ENCODE measurements at places on chromosomes 7 and 10. TPM values are rescaled to one million over a fixed set of nuclear protein-coding genes. Genes with fewer than 3 reads are reported as not detected.

The ARMH3 gene
- total RNA-seq: 19.5 TPM

The LEP gene
- not detected for total RNA-seq

The PON2 gene
- 59.7 TPM for total RNA-seq

The SPDYE6 gene
- not detected for total RNA-seq

The ERCC6 gene
- total RNA-seq: 15.6 TPM

The RHOBTB1 gene
- 5.6 TPM for total RNA-seq

The ARL3 gene
- total RNA-seq: 20.3 TPM

The CPED1 gene
- 0.11 TPM for total RNA-seq

- DNase-seq: no peak
These were observed 139.5 kb downstream of the FAM107B start for GRCh38 chr10:14635043-14635710.

GRCh38 chr7:114740095-114740494, 181.8 kb upstream of the MDFIC start:
- DNase-seq: no peak

GRCh38 chr7:154965014-154965413, 37.9 kb downstream of the PAXIP1 start:
- no peak for DNase-seq

GRCh38 chr10:33031815-33032653, 74.0 kb upstream of the ITGB1 start:
- no peak for DNase-seq

DNA sequence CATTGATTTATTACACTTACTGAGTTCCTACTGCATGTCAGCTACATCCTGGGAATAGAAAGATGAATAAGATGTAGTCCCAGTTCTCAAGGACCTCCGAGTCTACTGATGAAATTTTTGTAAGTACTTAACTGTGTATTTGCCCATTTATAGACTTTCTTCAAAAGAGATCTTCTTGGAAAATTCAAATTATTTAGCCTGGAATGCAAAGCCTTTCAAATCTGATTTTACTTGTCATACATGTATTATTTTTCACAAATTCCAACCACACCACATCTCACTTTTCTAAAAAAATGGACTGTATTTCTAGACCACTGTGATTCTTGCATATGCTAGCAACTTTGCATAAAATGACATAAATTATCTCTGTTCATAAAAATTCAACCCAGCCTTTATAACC, 581.3 kb downstream of the ATRNL1 start:
- no peak for DNase-seq

DNA sequence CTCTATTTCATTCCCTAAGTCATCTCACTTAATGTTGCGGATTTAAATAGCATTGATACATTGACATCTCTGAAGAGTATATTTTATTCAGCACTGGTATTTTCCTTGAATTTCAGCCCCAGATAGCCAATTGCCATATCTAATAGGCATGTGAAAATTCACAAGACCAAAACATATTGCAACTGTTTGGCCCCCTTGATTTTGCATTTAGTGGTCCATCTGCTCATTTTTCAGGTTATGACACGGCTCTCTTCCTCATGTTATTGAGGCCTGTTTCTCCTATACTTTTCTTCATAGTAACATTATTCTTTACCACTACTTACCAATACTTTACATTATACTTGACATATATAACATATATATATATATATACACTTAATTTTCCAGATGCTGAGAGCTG, 43.7 kb downstream of the MKLN1 start:
- DNase-seq: no peak

DNA sequence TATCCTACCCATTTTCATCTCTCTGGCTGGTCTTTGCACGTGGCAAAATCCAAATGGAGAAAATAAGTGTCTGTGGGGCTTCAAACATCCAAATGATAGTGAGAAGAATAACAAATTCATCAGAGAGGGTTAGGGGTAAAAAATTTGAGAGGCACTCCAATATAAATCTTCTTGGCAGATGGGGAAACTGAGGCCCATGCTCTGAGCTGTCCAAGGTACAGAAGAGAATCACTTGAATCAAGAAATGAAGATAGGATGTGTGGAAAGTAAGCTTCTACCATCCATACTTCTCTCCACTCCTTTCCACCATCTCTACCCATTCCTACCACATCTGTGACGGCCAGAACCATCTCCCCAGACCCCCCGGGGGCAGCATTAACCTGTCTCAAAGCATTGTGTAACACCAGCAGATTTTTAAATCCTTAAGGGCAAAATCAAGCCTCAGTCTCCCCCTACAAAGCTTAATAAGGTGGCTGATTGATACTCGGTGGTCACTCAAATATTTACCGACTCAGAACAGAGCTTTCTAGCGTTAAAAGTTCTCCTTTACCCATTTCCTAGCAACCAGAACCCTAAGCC, 818 bp downstream of the GOT1 start:
- peak; percentile 56 for DNase-seq

GRCh38 chr7:94064541-94065191, 60.5 kb upstream of the BET1 start:
- DNase-seq: no peak

- DNase-seq: no peak
These were observed 244.0 kb upstream of the CXCL12 start for GRCh38 chr10:44628921-44629320.

DNA sequence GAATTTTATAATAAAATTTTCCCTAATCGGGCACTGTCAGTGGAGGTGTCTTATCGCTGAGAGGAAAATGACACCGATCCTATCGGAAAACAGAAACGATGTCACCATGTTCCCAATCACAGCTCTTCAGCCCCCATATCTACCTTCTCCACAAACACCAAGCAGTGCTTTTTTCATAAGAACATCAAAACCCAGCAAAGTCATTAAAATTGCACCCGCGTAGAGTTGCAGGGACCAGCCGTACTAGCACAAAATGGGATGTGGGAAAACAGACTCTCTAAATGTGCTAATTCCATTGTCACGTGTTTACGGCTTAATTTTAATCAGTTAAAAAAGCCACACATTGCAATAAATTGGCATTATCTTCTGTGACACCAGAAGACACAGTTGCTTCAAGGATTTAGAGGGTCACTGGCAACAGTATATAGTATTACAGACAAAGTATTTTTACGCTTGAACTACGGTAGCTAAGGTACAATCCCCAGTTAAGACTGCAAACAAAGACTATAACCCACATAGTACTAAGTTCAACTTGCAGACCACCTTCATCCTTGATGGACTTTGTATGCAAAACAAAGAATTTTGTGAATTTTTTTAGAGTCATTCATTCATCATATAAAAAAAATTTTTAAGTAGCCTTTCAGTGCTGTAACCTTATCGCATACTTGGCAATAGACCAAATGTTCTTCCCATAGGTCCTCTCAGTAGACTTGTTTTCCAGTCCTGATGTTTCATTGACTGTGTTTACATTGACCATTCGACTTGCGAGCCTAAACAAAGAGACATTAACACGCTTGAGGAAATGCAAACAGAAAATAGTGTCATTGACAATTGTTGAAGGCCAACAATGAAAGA, 116.0 kb downstream of the VTI1A start:
- no peak for DNase-seq

DNA sequence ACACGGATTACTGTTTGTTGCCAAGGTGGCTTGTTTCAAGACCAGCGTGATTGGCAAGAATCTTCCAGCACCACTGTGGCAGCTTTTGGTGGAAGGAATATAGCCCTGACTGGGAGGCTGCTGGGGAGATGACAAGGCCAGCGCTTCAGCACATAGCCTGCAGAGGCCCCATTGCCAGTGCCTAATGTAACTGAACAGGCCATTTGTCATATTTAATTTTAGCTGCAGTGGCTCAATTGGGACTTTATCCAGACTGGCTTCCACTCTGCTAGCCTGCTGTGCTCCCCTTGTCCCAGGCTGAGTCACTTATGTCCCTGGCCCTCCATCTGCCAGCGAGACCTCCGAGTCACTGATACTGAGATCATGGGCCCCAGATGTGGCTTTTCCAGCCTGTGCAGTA, 483.1 kb downstream of the GALNT17 start:
- DNase-seq: peak; percentile 61

DNA sequence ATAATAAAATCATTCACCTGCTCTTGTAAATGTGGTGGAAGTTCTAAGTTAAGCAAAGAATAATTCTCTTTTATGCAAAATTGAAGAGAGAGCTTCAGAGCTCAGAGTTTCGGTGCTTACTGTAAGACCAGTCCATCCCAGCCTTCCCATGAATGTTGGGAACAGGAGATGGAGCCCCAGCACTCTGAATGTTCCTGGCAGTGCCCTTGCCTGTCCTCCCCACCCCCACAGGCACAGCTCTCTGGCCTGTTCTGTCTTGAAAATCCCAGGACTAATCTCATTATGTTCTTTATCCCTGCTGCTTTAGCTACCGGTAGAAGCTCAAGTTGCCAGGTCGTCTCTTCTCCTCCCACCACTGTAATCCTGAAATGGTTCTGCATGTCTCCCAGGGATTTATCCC, 29.1 kb upstream of the LHFPL3 start:
- peak; percentile 54 for DNase-seq

DNA sequence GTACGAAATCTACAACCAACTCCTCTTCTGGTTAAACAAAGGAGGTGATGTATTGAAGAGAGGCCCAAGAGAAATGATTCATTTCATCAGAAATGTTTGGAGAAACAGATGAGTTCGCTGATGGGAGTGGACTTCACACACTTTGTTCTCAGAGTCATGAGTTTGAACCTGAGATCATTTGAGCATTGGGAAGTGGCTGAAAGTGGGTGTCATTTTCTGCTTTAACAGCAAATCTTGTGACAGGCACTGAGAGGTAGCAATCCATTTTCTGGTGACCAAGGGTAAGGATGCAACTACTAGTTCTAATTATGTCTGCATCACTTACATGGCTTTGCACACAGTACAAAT, 51.4 kb downstream of the RBM20 start:
- peak; percentile 10 for DNase-seq

DNA sequence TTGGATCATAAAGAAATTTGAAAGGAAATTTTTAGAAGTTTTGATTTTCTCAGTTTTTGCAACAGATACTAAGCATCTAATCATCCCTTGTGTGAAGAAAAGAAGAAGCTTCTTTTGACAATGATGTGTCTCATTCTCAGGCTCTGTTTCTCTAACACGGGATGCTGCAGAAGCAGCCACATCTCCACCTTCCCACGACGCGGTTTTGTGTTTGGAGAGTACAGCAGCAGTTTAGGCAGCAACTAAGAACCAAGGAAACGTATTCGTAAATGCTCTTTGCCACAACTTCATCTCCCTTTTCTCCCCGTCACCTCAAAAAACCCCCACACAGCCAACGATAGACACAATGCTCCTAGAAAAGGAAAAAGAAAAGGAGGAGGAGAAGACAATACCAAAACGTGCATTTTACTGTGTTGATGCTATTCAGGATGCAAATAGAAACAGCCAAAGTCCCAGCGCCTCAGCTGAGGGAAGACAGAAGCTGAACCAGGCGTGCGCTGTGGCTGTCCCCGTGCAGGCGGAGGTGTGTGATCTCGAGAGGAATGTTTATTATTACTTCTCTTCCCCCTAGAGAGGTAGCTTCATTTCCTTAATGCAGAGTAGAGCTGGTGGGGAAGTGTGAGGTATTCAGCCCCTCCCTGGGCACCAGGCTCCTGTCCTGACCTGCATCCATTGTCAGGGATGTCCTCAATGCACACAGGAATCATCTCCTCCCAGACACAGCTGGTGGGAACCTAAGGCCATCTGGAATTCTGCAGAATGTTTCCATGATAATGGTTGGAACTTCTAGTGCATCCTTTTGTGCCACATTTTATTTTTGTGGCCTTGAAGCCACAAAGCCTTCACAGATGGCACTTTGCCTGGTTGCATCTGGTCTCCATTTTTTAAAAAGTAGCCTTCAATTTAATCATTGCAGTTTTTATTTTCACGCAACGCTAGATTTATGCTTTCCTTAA, 174.6 kb upstream of the KLF6 start:
- no peak for DNase-seq

- DNase-seq: no peak
These were observed 16.2 kb downstream of the CDK6 start for GRCh38 chr7:92820191-92820590.

GRCh38 chr7:77282897-77283296, 83.3 kb upstream of the FGL2 start:
- DNase-seq: no peak

DNA sequence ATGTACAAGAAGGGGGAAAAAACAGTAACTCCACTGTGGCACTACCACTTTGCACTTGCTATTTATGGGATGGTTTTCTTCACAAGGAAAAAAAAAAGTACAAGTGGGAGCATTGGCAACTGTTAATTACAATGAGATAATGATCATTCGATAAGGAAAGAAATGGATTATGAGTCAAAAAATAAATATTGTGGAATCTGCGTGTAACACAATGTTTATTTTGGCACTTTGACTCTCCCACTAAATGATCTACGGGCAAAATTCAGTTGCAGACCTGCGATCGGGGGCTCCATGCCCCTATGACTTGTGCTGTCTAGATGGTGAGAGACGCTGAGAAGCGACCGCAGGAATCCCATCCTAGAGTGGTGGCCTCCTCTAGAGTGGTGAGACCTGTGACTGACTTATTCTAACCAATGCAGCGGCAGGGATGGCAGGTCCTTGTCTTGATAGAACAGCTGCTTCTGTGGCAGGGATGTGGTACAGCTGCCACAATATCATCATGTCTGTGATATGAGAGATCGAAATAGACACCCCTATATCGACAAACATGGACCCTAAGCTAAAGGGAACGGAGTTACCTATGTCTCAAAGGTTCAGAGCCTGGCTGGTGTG, 345.0 kb upstream of the KLF6 start:
- no peak for DNase-seq

GRCh38 chr10:80356989-80357850, 639 bp downstream of the DYDC2 start:
- DNase-seq: peak; percentile 83

DNA sequence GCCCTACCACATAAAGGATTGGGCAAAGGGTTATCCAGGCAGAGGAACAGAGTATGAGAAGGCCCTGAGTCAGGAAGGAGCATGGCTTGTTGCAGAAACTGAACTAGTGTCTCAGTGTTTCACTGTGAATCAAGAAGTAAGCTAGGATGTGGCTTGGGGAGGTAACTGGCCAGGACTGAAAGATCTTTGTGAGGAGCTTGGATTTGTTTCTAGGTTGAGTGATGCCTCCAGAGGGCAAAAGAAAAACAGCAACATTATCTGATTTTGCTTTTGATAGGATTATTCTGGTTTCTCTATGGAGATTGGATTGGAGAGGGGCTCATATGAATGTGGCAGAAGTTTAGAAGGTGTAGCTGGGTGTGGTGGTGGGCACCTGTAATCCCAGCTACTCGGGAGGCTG, 137.9 kb upstream of the HDAC9 start:
- DNase-seq: no peak

- DNase-seq: no peak
These were observed 72.9 kb downstream of the NPY start for GRCh38 chr7:24356718-24357386.

DNA sequence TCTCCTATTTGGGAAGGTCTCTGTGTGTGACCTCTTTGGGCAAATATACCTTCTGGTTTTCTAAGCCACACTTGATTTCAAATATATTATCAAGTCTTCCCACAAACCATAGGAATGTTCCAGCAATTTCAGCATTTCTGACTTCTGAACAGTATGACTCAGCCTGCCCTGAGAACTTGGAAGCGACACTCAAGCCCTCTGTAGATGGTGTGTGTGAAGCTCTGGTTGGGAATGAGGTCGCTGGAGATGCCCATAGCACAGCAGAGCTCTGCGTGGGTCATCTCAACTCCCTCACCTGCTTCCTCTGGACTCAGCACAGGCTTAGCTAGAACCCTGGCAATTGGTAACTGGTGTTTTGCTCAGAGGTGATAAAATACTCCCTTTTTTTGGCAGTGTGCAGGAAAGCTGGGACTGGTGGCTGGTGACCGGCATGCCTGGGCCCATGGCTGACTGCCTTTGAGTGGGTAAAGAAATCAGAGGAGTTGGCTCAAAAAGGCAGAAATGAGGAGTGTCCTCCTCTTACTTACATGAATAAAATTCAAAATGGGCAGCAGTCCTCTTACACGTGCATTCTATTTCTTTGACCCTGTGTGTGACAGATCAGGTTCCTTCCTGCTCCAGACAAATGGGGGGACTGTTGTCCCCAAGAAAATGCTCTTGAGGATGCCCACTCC, 87.5 kb upstream of the NRP1 start:
- DNase-seq: no peak
